ENCODE measurements at places on chromosomes 3 and 15.

GRCh38 chr3:40043444-40043755 is 234.0 kb downstream of the MYRIP start:
- no peaks in the 10 kb centered on the region for H3K4me1 ChIP-seq
- no peak for DNase-seq
- H3K27ac ChIP-seq = no peak overlapping the region
- H3K4me3 ChIP-seq = no peak overlapping the region

DNA sequence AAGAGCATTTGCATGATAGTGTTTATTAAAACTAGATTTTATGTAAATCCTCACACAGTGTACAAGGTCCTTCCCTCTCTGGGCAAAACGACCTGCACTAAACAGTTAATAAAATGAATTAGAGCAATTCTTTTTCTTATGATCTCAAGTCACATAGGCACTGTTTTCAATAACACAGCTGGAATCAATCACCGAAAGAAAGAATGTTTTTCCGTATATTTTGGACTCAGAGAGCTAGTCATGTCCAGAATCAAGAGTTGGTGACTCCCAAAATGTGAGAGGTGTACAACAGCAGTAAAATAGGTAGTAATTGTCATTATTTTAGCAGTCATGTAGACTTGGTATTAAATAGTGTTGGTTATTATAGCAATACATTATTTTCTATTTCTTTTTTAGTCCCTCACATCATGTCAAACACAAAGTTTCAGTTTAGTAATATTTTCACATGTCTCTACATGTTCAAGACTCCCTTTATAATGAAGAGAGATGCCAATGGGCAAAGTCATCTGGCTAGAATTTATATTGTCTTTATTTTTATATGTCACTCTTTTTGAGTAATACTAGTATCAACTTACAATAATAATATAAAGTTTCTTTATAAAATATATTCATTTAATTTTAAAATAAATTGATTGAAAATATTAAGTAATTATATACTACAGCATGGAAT is 448.6 kb upstream of the CDIN1 start:
- H3K4me1 ChIP-seq = no peaks in the 10 kb centered on the region
- no peak overlapping the region for H3K27ac ChIP-seq
- no peaks in the 10 kb centered on the region for H3K36me3 ChIP-seq
- DNase-seq = no peak
- no peak overlapping the region for H3K4me3 ChIP-seq
- H3K27me3 ChIP-seq = no peaks in the 10 kb centered on the region

- no peak for DNase-seq
- H3K4me1 ChIP-seq = no peaks in the 10 kb centered on the region
- no peaks in the 10 kb centered on the region for H3K27me3 ChIP-seq
- H3K4me3 ChIP-seq = no peak overlapping the region
These were observed 363.6 kb downstream of the RORA start for GRCh38 chr15:60865507-60865906.

DNA sequence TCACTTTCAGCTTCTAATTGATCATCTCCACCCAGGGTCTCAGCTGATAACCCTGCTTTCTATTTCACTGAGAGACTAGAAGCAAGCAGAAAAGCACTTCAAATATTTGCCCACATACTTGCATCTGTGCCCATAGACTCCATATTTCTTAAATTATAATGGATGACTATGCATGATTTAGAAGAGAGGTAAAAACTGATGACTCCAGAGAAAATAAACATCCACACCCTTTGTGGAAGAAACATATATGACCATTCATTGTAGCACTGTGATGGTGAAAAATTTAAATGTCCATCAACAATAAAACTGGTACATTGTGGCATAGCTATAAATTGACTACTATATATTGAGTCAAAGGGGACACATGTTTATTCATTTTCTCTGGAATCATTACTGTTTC is 7.1 kb upstream of the IGF2BP2 start:
- no peaks in the 10 kb centered on the region for H3K27me3 ChIP-seq
- no peak overlapping the region for H3K4me3 ChIP-seq
- no peaks in the 10 kb centered on the region for H3K4me1 ChIP-seq
- H3K36me3 ChIP-seq = no peaks in the 10 kb centered on the region

GRCh38 chr15:99421172-99421656 is 144.6 kb upstream of the MEF2A start:
- H3K27ac ChIP-seq = no peak overlapping the region

DNA sequence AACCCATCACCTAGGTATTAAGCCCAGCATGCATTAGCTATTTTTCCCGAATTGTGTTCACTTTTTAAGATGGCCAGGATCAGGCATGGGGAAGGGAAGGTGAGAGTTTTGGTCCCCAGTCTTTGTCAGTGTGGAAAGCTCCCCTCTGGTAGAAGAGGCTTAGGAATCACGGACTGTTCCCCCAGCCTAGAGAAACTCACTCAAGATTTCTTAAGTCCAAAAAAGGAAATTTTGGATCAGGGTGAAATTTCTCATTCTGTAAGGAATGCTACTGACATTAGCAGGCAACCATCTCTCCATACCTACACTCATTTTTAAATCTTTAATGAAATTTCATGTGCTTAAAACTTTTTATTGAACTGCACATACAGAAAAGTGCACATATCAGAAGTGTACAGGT is 70.3 kb upstream of the GALNT15 start:
- no peaks in the 10 kb centered on the region for H3K36me3 ChIP-seq
- H3K4me3 ChIP-seq = no peak overlapping the region
- H3K27me3 ChIP-seq = no peaks in the 10 kb centered on the region
- no peak for DNase-seq

GRCh38 chr15:60520825-60521368 is 42.0 kb upstream of the ICE2 start:
- H3K27me3 ChIP-seq = no peaks in the 10 kb centered on the region
- no peak overlapping the region for H3K27ac ChIP-seq
- peaks cover 4% of the 10 kb centered on the region for H3K36me3 ChIP-seq
- DNase-seq = no peak

- peaks cover 24% of the 10 kb centered on the region for H3K4me1 ChIP-seq
- no peak overlapping the region for H3K27ac ChIP-seq
- no peak overlapping the region for H3K4me3 ChIP-seq
- H3K27me3 ChIP-seq = no peaks in the 10 kb centered on the region
These were observed 293.7 kb upstream of the TRIM42 start for GRCh38 chr3:140384028-140384771.

DNA sequence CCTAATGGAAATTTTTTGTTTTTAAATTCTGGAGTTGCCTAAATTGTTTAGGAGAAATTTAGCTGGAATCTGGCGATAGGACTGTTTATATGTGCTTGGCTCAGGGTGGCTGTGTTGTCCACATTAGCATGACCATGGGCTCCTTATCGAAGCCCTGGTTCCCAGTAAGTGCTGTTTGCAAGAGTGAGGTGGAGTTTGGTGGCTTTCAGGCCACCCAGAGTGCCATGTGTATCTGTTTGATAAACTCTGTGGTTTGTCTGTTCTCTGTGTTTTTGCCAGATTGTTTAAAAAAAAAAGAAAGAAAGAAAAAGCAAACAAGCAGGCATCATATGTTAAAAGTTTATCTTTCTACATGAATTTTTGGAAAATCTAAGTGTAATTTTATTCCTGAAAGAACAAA is 51.5 kb downstream of the PLCL2 start:
- no peak for DNase-seq
- H3K27ac ChIP-seq = no peak overlapping the region
- no peaks in the 10 kb centered on the region for H3K4me1 ChIP-seq
- no peak overlapping the region for H3K4me3 ChIP-seq
- no peaks in the 10 kb centered on the region for H3K27me3 ChIP-seq

GRCh38 chr3:89238846-89239245 is 131.4 kb downstream of the EPHA3 start:
- H3K4me3 ChIP-seq = no peak overlapping the region
- H3K27me3 ChIP-seq = no peaks in the 10 kb centered on the region
- H3K4me1 ChIP-seq = no peaks in the 10 kb centered on the region
- no peak for DNase-seq
- no peaks in the 10 kb centered on the region for H3K36me3 ChIP-seq

GRCh38 chr3:28077572-28077971 is 163.8 kb upstream of the CMC1 start:
- no peak overlapping the region for H3K27ac ChIP-seq
- DNase-seq = no peak
- no peaks in the 10 kb centered on the region for H3K27me3 ChIP-seq
- no peaks in the 10 kb centered on the region for H3K36me3 ChIP-seq

Measured in right lobe of liver (tissue), 6 donors.